Smooth muscle cell of bladder (primary cell): ENCODE measurements at places on chromosomes 12 and 14. TPM values are rescaled to one million over a fixed set of nuclear protein-coding genes. Genes with fewer than 3 reads are reported as not detected.

The ERBB3 gene
- 0.28 TPM in 2 replicates for total RNA-seq

The SLC39A5 gene
- under 0.01 TPM in 2 replicates for total RNA-seq

The KRT8 gene
- 6.7 and 13.4 TPM in 2 replicates for total RNA-seq

The NGB gene
- total RNA-seq = not detected in 2 replicates

The IFI27L1 gene
- total RNA-seq = 15.9 and 17.7 TPM in 2 replicates

The TMTC1 gene
- total RNA-seq = 83.5 and 88.6 TPM in 2 replicates

The MMP19 gene
- 5.9 and 6.1 TPM in 2 replicates for total RNA-seq

The RTL1 gene
- total RNA-seq = not detected in 2 replicates

The HOXC9 gene
- 0.28 and 0.57 TPM in 2 replicates for total RNA-seq

The HOXC12 gene
- total RNA-seq = not detected in 2 replicates

The REP15 gene
- 0.43 and 1.2 TPM in 2 replicates for total RNA-seq

The HOXC10 gene
- total RNA-seq = 0.18 and 0.43 TPM in 2 replicates

The SLC25A21 gene
- 0.57 and 1.2 TPM in 2 replicates for total RNA-seq

The PDZRN4 gene
- total RNA-seq = 0.09 and 0.14 TPM in 2 replicates

The NEUROD4 gene
- not detected in 2 replicates for total RNA-seq

The CD27 gene
- total RNA-seq = 0.09 and 0.14 TPM in 2 replicates

The RASSF3 gene
- total RNA-seq = 11.1 and 12.7 TPM in 2 replicates

The SSTR1 gene
- 3.0 and 5.2 TPM in 2 replicates for total RNA-seq

The ACSS3 gene
- total RNA-seq = 14.5 and 22.3 TPM in 2 replicates

The SERPINA12 gene
- not detected in 2 replicates for total RNA-seq

The KLHL42 gene
- total RNA-seq = 25.2 and 29.1 TPM in 2 replicates

The SPTB gene
- 0.14 TPM in 1 of 2 replicates, not detected in the other for total RNA-seq

The ASPG gene
- not detected in 2 replicates for total RNA-seq

The GYS2 gene
- not detected in 2 replicates for total RNA-seq

The RERGL gene
- total RNA-seq = not detected in 2 replicates

The DENR gene
- total RNA-seq = 25.6 and 29.1 TPM in 2 replicates

The PPP1R13B gene
- 1.9 and 2.1 TPM in 2 replicates for total RNA-seq

The COPZ1 gene
- total RNA-seq = 129 and 136 TPM in 2 replicates

The CLEC9A gene
- total RNA-seq = not detected in 2 replicates

The KLHL33 gene
- total RNA-seq = 0.14 and 0.18 TPM in 2 replicates

The HAL gene
- under 0.01 and 0.14 TPM in 2 replicates for total RNA-seq

The PIANP gene
- total RNA-seq = 0.09 TPM in 1 of 2 replicates, not detected in the other

The MYF6 gene
- not detected in 2 replicates for total RNA-seq

The POC1B gene
- total RNA-seq = 13.5 and 13.7 TPM in 2 replicates

The GPR65 gene
- total RNA-seq = under 0.01 and 0.28 TPM in 2 replicates

The MIPOL1 gene
- 8.0 and 10.4 TPM in 2 replicates for total RNA-seq

The PSMA6 gene
- total RNA-seq = 205 and 262 TPM in 2 replicates

The GPR162 gene
- total RNA-seq = 2.8 and 3.0 TPM in 2 replicates

The IQSEC3 gene
- 1.4 and 1.6 TPM in 2 replicates for total RNA-seq

The RNASE7 gene
- total RNA-seq = not detected in 2 replicates

The CLEC2A gene
- total RNA-seq = not detected in 2 replicates

The CAPZA3 gene
- total RNA-seq = 0.14 TPM in 1 of 2 replicates, not detected in the other

The TRPV4 gene
- total RNA-seq = 1.6 and 2.6 TPM in 2 replicates

The SRGAP1 gene
- total RNA-seq = 11.0 and 12.3 TPM in 2 replicates

The KRT75 gene
- not detected in 2 replicates for total RNA-seq
